ENCODE measurements at places on chromosomes 12 and 14.

GRCh38 chr12:104147346-104147745, 9.3 kb upstream of the NFYB start:
- DNase-seq: no peak

DNA sequence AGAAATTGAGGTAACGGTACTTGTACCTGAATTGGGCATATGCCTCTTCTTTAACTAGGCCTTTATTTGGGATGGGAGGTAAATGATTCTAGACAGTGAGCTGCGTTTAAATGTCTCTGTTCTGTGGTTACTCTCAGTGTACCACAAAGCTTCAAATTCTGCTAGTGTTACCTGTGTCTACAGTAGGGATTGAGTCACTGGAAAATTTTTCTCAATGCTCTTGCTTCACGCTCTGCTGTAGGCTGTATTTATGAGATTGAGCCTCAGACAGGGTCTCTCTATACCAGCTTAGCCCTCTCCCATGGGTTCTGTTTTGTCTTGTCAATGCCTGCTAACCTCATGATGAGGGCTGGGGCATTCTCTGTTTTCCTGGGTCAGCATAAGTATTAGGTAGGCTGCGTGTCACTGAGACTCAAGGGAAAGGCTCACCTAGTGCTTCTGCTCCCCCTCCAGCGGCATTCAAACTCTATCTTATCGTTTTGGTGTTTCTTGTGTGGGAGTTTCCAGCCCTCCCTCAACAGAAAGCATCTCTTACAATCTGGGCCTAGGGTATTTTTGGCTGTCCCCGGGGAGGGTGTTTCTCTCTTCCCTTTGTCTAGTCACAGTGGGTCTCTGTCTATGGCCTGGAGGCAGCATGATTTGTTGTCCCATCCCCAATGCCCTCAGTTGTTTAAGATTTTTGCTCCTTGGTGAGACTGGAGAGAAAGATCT, 285.8 kb downstream of the ADGRD1 start:
- no peak for DNase-seq

GRCh38 chr14:58673722-58674121, 36.0 kb downstream of the DACT1 start:
- DNase-seq: no peak

GRCh38 chr12:51898937-51899336, 8.4 kb upstream of the ACVRL1 start:
- no peak for DNase-seq

DNA sequence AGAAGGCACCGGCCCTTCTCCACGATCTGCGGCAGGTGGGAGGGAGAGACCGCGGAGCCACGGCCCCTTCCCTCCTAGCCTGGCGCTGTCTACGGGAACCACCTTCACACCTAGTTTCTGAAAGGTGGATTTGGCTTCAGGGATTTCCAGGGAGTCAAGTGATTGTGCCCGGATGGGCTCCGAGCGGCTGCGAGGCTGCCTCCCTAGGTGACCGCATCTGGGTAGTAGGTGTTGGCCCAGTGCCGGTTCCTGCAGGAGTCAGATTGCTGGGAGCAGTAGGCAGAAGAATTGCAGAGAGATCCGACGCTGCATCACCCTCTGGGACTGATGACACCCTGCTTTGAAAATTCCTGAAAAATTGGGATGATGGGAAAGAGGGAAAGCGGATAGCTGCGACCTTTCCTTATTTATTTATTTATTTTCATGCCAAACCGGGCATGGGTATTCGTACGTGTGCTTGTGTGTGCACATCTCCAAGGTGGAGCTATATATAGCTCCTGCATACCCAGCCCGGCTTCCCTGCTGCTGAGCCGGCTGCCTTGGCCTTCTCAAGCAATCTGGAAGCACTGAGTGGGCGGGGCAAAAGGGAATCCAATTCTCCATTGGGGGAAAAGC, 1.1 kb downstream of the CNTN1 start:
- no peak for DNase-seq
